ENCODE measurements at places on chromosomes 7 and 10. TPM values are rescaled to one million over a fixed set of nuclear protein-coding genes. Genes with fewer than 3 reads are reported as not detected.

DMBT1 gene
- total RNA-seq: not detected

IGFBP3 gene
- total RNA-seq: 1.3 TPM

GRCh38 chr10:28983799-28984198, 305.1 kb upstream of the LYZL1 start:
- H3K27ac ChIP-seq: no peak overlapping the region

GRCh38 chr10:21535494-21535965, 1.5 kb downstream of the MLLT10 start:
- H3K4me1 ChIP-seq: peaks cover 17% of the 10 kb centered on the region
- peaks cover 7% of the 10 kb centered on the region for H3K27me3 ChIP-seq
- H3K36me3 ChIP-seq: peaks cover 9% of the 10 kb centered on the region
- H3K27ac ChIP-seq: peak overlapping the region; percentile 46

GRCh38 chr10:125160856-125161706, 718 bp upstream of the CTBP2 start:
- H3K4me1 ChIP-seq: peaks cover 5% of the 10 kb centered on the region
- DNase-seq: no peak
- peaks cover 3% of the 10 kb centered on the region for H3K36me3 ChIP-seq

DNA sequence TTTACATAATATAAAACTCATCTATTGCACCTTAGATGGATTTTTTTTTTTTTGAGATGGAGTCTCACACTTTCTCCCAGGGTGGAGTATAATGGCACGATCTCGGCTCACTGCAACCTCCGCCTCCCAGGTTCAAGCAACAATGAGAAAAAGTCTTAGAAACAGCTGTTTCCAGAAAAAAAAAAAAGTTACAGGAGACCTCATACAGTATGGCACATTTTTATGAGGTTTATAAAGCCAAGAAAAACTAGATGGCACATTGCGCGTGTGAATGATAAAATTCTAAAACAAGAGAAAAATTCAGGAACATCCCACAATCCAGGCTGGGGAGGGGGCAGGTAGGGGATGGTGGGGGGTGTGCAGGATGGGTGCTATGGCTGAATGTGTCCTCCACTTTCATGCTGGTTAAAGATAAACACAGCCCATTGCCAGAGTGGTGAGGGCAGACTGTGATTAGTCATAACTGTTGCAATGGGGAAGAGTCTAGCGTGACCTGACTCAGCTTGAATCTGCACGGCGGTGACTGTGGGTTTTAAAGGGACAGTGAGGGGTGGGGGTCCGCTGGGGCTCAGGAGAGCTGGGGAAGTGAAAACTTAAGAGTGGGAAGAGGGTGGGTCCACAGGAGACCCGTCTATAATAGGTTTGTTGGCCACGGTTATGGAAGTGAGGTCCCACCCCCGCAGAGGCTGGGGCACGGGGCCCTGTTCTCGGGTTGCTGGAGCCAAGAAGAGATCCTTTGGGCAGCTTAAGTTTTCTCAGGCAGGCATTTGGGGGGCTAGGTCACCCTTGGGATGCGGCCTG, 11.9 kb upstream of the LRRC27 start:
- H3K27me3 ChIP-seq: no peaks in the 10 kb centered on the region
- peaks cover 10% of the 10 kb centered on the region for H3K36me3 ChIP-seq
- peaks cover 18% of the 10 kb centered on the region for H3K4me1 ChIP-seq
- DNase-seq: peak; percentile 25

GRCh38 chr7:81688622-81689411, 81.0 kb downstream of the HGF start:
- no peaks in the 10 kb centered on the region for H3K27me3 ChIP-seq
- H3K36me3 ChIP-seq: no peaks in the 10 kb centered on the region
- H3K4me3 ChIP-seq: no peak overlapping the region
- H3K27ac ChIP-seq: no peak overlapping the region
- no peaks in the 10 kb centered on the region for H3K4me1 ChIP-seq

PIK3CG gene
- total RNA-seq: 38.7 TPM

DNA sequence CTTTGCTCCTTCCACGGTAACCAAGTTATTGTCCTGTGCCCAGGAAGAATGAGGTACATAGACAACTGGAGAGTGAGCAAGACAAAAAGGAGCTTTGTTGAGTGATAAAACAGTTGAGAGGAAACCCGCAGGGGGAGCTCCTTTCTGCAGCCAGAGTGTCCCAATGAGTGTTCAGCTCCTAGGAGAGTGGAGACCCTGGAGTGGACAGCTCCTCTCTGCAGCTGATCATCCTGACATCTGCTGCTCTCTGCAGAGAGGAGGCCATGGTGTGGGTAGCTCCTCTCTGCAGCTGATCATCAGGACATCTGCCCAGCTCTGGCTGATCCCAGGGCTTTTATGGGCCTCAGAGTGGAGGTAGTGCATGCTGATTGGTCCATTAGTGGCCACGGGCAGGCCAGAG, 53.4 kb upstream of the PCDH15 start:
- no peak overlapping the region for H3K4me3 ChIP-seq
- H3K36me3 ChIP-seq: no peaks in the 10 kb centered on the region
- H3K4me1 ChIP-seq: no peaks in the 10 kb centered on the region
- no peak overlapping the region for H3K27ac ChIP-seq

- DNase-seq: no peak
- no peaks in the 10 kb centered on the region for H3K36me3 ChIP-seq
- H3K4me1 ChIP-seq: no peaks in the 10 kb centered on the region
- H3K4me3 ChIP-seq: no peak overlapping the region
These were observed 91.3 kb downstream of the PARD3 start for GRCh38 chr10:34723750-34724149.

DNA sequence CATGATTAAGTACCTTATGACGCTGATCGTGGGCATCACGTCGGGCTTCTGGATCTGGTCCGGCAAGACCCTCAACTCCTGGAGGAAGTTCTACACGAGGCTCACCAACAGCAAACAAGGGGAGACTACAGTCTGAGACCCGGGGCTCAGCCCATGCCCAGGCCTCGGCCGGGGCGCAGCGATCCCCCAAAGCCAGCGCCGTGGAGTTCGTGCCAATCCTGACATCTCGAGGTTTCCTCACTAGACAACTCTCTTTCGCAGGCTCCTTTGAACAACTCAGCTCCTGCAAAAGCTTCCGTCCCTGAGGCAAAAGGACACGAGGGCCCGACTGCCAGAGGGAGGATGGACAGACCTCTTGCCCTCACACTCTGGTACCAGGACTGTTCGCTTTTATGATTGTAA, 2.5 kb downstream of the FZD1 start:
- H3K4me1 ChIP-seq: no peaks in the 10 kb centered on the region
- no peak overlapping the region for H3K27ac ChIP-seq
- peaks cover 28% of the 10 kb centered on the region for H3K27me3 ChIP-seq
- H3K4me3 ChIP-seq: no peak overlapping the region
- DNase-seq: no peak

EBF3 gene
- not detected for total RNA-seq

GJD4 gene
- total RNA-seq: not detected

DNA sequence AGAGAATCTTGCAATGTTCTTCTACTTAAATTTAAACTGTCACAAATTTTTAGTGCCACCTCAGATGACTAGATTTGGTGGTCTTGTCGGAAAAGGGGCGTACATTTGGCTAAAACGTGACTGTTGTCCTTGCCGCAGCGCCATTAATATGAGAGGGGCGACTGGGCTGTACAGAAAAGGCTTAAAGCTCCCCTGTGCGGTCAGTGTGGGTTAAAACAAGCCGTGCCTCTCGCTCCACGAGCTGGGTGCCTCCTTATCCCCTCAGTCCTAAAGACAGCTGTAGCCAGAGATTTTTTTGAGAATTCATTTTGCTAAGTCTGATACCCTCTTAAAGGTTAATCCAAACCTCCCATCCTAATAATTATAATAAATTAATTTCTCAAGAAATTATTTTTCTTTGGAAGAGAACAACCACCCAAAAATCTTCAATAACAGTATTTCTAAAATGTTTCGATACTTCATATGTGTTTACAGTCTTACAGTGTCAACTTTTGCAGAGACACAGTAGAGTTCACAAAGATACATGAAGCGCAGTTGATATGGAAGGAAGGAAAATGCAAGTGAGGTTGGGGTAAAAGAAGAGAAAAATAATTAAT, 68.6 kb downstream of the C7orf25 start:
- DNase-seq: no peak
- H3K4me1 ChIP-seq: no peaks in the 10 kb centered on the region
- no peak overlapping the region for H3K27ac ChIP-seq
- H3K27me3 ChIP-seq: peaks cover 23% of the 10 kb centered on the region
- H3K4me3 ChIP-seq: no peak overlapping the region
- H3K36me3 ChIP-seq: no peaks in the 10 kb centered on the region

- peak overlapping the region; percentile 58 for H3K27ac ChIP-seq
- no peak for DNase-seq
- no peaks in the 10 kb centered on the region for H3K36me3 ChIP-seq
- peak overlapping the region; percentile 69 for H3K4me3 ChIP-seq
These were observed 826 bp downstream of the PODXL start for GRCh38 chr7:131555552-131556052.

DNA sequence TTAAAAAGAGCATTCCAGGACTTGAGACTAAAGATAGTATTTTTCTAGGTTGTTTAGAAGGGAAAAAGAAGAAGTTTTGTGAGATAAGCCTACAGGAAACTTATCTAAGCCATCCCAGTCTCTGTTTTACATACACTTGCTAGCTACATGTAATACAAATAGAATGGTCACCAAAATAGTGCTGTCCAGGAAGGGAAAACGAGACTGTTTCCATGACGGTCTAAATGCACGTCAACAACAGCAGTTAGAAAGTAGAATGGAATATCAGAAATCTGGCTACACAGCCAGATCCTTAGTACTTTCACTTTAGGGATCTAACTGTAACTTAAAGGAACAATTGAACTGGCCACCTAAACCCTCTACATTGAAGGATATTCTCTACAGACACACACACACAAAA, 117.6 kb downstream of the TSPAN12 start:
- no peak overlapping the region for H3K4me3 ChIP-seq
- DNase-seq: no peak
- H3K27ac ChIP-seq: no peak overlapping the region
- H3K4me1 ChIP-seq: no peaks in the 10 kb centered on the region
- H3K27me3 ChIP-seq: peaks cover 4% of the 10 kb centered on the region
- no peaks in the 10 kb centered on the region for H3K36me3 ChIP-seq

CRCP gene
- 44.1 TPM for total RNA-seq

GRCh38 chr7:46746695-46747687, 825.9 kb upstream of the IGFBP3 start:
- no peaks in the 10 kb centered on the region for H3K27me3 ChIP-seq
- H3K27ac ChIP-seq: no peak overlapping the region
- DNase-seq: no peak
- H3K4me1 ChIP-seq: no peaks in the 10 kb centered on the region
- no peak overlapping the region for H3K4me3 ChIP-seq

HHEX gene
- 0.16 TPM for total RNA-seq

PDE6C gene
- total RNA-seq: not detected

SLC13A1 gene
- total RNA-seq: 0.05 TPM

GRCh38 chr10:31708046-31708445, 220.6 kb downstream of the ARHGAP12 start:
- DNase-seq: no peak

- no peaks in the 10 kb centered on the region for H3K27me3 ChIP-seq
- H3K4me1 ChIP-seq: peaks cover 11% of the 10 kb centered on the region
- no peak overlapping the region for H3K4me3 ChIP-seq
- peaks cover 7% of the 10 kb centered on the region for H3K36me3 ChIP-seq
- DNase-seq: no peak
- H3K27ac ChIP-seq: no peak overlapping the region
These were observed 213.7 kb downstream of the ELMO1 start for GRCh38 chr7:37234928-37235327.

OR2A12 gene
- not detected for total RNA-seq

DNA sequence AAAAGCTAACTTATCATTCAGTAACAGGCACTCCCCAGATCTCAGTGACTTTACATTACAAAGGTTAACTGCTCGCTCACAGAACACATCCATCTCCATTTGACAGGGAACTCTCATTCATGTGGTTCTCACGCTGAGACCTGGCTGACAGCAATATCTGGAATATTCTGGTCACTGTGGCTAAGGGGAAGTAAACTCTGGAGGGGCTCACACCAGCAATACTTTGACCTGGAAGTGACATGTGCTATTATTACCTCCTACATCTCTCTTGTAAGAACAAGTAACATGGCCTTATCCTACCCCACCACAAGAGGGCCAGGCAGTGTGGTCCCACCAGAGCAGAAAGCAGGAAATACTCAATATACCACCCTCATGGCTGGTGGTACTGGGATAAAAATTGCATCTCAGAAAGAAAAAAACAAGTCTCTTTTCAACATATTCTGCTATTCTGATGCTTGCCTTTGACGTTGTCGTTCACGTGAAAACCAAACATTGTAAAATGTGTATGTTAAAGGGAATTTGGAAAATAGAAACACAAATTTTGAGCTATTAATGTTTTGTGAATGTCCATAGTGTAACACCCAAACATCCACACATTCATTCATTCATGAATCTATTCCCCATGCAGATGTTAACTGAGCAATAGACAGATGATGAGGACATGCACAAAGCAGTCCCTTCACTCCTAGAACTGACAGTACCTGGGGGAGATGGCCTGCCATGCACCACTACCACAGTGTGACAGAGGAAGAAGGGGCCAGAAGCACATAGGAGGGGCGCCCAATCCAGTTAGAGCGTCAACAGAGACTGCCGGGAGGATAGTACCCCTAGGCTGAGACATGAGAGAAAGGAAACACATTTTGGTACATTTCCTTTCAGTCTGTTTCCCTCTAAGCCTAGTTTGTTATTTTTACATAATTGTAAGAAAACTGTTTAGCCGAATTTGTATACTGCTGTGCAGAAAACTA, 166.0 kb upstream of the SP4 start:
- H3K4me1 ChIP-seq: peaks cover 18% of the 10 kb centered on the region
- peak; percentile 8 for DNase-seq
- H3K36me3 ChIP-seq: peaks cover 4% of the 10 kb centered on the region
- peaks cover 8% of the 10 kb centered on the region for H3K27me3 ChIP-seq
- no peak overlapping the region for H3K4me3 ChIP-seq
- no peak overlapping the region for H3K27ac ChIP-seq

UCN3 gene
- total RNA-seq: not detected

GRCh38 chr10:69061305-69062161, 26.4 kb upstream of the SRGN start:
- peaks cover 5% of the 10 kb centered on the region for H3K36me3 ChIP-seq
- H3K4me3 ChIP-seq: peak overlapping the region; percentile 58
- DNase-seq: peak; percentile 26
- peak overlapping the region; percentile 79 for H3K27ac ChIP-seq

HOXA7 gene
- not detected for total RNA-seq

- peaks cover 5% of the 10 kb centered on the region for H3K4me1 ChIP-seq
- peaks cover 23% of the 10 kb centered on the region for H3K36me3 ChIP-seq
- no peak overlapping the region for H3K4me3 ChIP-seq
- H3K27me3 ChIP-seq: peaks cover 2% of the 10 kb centered on the region
These were observed 144.5 kb downstream of the RNF216 start for GRCh38 chr7:5636914-5637313.

CHST3 gene
- total RNA-seq: 0.16 TPM

MPP7 gene
- 0.15 TPM for total RNA-seq

DNA sequence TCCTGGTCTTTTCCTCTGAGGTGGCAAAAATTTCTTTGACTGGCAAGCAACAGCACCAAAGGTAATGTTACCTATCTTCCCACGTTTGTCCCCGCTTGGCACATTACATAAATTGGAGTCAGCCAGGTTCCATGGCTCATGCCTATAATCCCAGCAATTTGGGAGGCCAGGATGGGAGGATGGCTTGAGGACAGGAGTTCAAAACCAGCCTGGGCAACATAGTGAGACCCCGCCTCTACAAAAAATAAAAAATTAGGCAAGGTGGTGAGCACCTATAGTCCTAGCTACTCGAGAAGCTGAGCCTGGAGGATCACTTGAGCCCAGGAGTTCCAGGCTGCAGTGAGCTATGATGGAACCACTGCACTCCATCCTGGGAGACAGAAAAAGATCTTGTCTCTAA, 139.5 kb downstream of the IDE start:
- no peak overlapping the region for H3K27ac ChIP-seq
- H3K27me3 ChIP-seq: peaks cover 2% of the 10 kb centered on the region
- no peaks in the 10 kb centered on the region for H3K36me3 ChIP-seq
- no peak for DNase-seq

- H3K36me3 ChIP-seq: peaks cover 6% of the 10 kb centered on the region
- peaks cover 23% of the 10 kb centered on the region for H3K4me1 ChIP-seq
- DNase-seq: no peak
- no peaks in the 10 kb centered on the region for H3K27me3 ChIP-seq
These were observed 3.8 kb upstream of the DMTF1 start for GRCh38 chr7:87148332-87148955.

ADGRA1 gene
- total RNA-seq: not detected
